NCI-H1048 (cell line): ENCODE measurements at places on chromosomes 1 and 21.

DNA sequence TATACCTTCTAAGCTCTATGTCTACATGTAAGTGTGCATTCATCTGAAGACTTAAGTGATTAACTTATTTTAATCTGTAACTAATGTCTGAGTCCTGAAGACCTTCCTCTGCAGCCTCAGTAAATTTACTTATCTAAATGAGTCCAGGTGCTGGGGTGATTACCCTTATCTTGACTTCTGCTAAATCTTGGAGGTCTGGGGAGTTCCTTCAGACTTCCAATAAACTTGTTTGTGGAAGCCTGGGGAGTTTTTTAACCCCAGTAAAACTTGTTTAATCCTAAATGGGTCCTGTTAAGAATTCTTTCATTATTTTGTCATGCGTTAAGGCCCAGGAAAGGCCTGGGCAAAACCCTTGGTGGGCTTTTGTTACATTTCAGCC is 37.0 kb downstream of the RSPH1 start:
- DNase-seq = no peak

- no peak for DNase-seq
These were observed 29.0 kb upstream of the LGALS8 start for GRCh38 chr1:236494586-236495466.

GRCh38 chr1:159282118-159282517 is 20.0 kb upstream of the FCER1A start:
- DNase-seq = no peak

DNA sequence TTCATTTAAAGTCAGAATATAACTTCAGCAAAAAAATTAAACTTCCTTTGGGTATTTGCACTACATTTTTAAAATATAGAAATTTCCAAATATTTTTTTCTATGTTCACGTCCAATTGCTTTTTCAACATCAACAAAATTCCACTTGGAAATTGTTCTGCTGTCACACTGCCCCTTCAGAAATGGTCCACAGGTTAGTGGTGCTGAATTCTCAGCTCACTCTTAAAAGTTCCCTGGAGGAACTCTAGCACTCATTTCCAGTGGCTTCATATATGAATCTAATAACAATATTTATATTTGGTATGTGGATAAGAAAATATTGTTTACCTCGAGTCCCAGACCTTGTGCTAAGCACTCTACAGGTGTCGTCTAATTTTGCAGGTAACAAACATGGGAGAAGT is 27.4 kb upstream of the VAV3 start:
- DNase-seq = no peak

GRCh38 chr1:214234635-214235025 is 46.3 kb upstream of the SMYD2 start:
- DNase-seq = no peak

DNA sequence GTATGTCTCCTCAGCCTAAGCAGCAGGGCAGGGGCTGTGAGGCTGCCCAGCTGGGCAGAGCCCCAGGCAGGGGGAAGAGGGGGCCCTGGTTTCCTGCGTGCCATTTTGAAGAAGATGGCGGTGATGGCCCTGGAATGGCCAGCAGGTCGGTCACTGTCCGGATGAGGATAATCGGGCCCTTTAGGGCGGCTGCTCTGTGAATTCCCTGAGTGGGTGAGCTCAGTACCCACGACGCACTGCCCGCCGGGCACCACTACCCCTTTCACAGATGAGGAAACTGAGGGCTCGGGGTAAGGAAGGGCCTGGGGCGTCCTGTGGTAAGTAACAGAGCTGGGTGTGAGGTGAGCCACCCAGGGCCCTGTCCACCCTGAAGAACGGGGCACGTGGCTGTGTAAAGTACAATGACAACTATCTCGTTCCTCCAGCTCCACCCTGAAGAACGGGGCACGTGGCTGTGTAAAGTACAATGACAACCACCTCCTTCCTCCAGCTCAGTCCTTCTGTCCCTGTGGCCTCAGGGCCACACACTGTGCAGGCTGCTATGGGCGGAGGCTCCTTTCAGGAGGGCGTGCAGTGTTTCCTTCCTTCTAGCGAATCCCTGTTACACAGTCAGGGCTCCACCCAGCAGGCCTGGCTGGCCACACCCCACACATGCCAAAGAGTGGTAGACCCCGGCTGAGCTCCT is 23.2 kb downstream of the ITGB2 start:
- DNase-seq = no peak

DNA sequence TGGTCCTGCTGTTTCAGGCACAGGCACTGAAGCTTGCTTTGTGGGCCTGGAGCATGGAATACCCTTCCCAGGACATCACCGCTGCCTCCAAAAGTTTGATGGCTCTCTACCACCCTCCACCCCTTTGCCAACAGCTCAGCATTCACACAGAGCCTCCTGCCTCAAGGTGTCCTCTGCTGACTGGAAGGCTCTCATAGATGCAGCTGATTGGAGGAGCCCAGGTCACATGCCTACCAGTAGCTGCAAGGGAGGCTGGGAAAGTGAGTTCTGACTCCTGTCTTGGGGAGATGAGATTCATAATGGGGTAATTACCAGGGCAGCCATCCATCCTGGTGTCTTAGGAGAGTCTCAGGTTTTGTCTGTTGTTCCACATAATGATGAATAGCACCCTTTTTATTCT is 124.8 kb upstream of the GRIK3 start:
- no peak for DNase-seq

DNA sequence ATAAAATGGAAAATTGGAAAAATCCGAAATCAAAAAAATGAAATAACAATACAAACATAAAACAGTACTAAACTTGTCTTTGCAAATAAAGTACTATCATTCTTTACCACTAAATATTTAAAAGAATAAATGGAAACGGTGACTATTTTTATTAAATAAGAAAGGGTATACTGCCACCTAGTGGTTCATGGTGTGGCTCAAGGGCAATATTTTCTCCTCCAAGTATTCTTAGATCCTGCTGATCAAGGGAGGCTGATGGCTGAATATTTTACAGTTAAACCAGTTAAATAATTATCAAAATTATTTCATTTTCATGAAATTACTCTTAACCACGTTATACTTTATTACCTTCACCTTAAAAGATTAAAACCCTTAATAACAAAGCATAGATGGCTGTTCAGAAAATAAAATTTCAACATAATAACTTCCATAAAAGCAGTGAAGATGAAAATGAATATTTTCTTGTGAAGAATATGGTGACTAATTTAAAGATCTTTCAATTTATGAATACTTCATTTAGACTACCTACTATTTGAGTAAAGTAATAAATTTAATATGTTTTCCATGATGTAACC is 1793.9 kb downstream of the NCAM2 start:
- DNase-seq = no peak

GRCh38 chr1:200282497-200283122 is 127.2 kb downstream of the ZNF281 start:
- DNase-seq = no peak

GRCh38 chr1:38326135-38326534 is 279.5 kb upstream of the POU3F1 start:
- DNase-seq = no peak

DNA sequence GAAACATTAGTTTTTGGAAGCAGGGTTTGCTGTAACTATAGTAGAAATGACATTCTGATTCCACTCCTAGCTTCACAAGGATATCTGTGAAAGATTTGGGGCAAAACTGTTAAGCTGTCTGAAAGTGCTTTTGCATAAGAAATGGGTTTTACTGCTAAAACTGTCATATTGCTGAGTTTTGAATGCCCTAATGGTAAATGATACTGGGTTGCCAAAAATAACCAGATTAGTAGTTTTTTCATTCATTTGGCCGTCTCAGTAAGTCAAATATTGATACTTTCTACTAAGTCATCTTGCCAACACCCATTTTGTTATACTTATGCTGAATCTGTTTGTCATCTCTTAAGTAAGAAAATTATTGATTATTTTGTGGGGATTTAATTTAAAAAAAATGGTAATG is 399 bp upstream of the PTPRC start:
- DNase-seq = no peak

GRCh38 chr1:76351655-76352054 is 277.1 kb downstream of the ST6GALNAC3 start:
- DNase-seq = no peak

DNA sequence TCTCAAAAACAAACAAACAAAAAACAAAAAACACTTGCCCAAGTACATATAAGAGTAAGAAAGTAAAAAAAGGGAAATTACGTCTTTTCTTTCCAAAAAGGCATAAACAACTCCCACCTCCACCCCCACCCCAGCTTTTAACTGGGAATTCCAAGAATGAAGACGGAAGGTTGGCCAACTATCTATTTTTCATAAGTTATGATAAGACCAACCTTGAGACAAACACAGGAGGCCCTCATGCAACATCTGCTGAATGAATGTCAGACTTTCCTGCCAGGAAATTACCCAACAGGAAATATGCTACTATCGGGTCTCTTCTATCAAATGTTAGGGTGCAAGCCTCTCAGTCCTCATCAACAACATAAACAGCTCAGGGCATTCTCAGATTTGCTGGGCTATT is 1.9 kb downstream of the BSDC1 start:
- no peak for DNase-seq

DNA sequence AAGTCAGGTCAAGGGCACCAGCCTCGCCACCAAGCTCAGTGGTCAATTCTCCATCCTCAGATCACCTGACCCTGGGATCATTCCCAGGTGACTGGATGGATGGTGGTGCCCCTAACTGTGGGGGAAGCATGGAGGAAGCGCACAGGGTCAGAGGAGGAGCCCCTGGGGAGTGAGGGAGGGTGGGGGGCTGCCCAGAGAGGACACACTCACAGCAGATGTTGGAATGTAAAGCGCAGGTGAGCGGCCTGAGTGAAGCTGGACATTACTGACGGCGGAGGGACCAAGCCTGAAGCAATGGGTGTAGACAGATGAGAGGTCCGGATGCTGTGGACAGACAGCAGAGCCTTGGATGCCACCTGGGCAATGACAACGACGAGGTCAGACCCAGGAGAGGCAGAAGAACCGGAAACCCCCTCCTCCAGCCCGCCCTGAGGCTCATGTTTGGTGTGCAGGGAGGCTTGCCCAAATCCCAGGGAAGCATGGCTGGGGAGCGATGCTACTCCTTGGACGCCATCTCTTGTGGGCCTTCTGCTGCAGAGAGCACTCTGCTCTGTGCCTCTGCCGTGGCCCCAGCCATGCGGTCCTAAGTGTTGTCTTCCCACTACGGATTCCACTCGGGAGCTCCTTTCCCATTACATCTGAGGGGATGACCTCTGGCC is 5.7 kb upstream of the CPLANE2 start:
- no peak for DNase-seq

- no peak for DNase-seq
These were observed 23.4 kb upstream of the MEF2D start for GRCh38 chr1:156523801-156524480.

GRCh38 chr1:219539645-219540254 is 73.2 kb downstream of the ZC3H11B start:
- DNase-seq = no peak

GRCh38 chr1:161290779-161291178 is 19.0 kb downstream of the MPZ start:
- no peak for DNase-seq

- DNase-seq = no peak
These were observed 45.1 kb downstream of the IVNS1ABP start for GRCh38 chr1:185271921-185272320.

DNA sequence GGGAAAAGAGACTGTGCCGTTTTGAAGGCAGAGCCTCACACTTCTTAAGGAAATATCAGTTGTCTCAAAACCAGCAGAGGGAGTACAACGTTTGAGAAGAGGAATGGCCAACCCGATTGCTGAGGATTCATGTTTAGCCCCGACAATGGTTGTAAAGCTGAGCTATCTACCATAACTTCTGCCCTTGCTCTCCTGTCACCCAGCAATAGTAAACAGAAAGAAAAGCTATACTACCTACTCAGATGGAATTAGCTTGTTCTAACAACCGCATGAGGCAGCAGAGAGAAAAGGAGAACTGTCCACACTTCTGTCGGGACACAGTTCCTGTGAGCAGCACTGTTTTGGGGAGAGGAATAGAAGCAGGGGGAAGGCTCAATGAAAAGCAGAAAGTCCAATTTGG is 91.2 kb downstream of the SLC45A1 start:
- DNase-seq = no peak

- DNase-seq = no peak
These were observed at the start of gene CR1 for GRCh38 chr1:207495801-207496792. CR1 (plus strand) TSS chr1:207496157; CDS start chr1:207496268, 111 bp downstream.

DNA sequence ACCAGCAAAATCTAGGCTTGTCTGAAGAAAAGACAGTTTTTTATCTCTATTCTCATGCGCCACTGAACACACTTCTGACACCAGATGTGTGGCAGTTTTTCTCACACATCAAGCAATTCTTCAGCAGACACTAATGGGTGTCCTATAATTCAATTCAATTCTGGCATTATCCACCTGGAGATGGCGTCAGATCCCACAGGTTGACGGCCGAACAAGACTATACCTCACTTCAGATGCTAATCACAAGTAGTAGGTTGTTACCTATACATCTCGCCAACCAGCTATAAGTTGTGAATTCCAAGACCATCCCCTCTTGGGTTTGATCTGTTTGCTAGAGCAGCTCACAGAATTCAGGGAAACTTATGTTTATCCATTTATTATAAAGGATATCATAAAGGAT is 89.9 kb upstream of the ARTN start:
- no peak for DNase-seq
